Stimulated activated CD8-positive, alpha-beta memory T cell treated with anti-CD3 and anti-CD28 coated beads, Interleukin-15, amount 100 ng/mL, for 48 hours (primary cell): ENCODE measurements at places on chromosomes 5 and 9.

DNA sequence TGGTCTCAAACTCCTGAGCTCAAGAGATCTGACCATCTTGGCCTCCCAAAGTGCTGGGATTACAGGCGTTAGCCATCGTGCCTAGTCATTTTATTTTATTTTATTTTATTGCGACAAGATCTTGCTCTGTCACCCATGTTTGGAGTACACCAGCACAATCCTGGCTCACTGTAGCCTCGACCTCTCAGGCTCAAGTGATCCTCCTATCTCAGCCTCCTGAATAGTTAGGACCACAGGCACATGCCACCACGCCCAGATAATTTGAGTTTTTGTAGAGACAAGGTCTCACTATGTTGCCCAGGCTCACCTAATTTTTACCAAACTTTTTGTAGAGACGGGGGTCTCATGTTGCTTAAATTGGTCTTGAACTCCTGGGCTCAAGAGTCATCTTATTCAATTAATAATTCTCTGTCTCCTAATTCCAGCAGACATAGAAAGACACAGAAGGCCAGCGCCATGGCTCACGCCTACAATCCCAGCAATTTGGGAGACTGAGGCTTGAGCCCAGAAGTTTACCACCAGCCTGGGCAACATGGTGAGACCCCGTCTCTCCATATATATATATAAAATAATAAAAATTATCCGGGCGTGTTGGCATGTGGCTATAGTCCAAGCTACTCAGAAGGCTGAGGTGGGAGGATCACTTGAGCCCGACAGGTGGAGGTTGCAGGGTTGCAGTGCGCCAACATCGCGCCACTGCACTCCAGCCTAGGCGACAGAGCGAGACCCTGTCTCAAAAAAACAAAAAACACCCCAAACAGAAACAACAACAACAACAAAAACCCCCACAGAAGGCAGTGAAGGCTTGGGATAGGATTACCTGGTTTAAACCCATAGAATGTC, 1.0 kb upstream of the UBAP1 start:
- DNase-seq: no peak

GRCh38 chr5:106363578-106363977, 1307.2 kb downstream of the EFNA5 start:
- DNase-seq: no peak

DNA sequence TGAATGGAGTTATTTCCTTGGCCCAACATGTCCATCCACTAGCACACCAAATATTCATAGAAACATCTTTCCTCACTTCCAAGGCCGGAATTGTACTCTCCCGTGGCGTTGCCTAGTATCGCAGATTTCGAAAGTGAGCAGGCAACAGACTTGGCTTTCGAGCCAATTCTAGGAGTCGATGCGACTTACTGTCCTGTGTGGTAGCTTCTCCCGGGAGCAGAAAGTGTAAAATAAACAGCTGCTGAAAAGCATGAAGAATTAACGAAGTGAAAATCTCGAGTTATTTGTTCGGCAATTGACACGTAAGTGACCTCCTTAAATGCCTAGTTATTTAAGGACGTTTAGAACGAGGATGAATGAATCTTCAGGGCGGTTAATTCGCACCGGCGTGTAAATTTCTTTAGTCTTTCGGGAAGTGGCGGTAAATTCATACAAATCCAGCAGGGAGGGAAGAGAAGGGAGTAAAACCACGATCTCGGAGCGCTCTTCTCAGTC, 449 bp upstream of the PCSK5 start:
- DNase-seq: no peak

DNA sequence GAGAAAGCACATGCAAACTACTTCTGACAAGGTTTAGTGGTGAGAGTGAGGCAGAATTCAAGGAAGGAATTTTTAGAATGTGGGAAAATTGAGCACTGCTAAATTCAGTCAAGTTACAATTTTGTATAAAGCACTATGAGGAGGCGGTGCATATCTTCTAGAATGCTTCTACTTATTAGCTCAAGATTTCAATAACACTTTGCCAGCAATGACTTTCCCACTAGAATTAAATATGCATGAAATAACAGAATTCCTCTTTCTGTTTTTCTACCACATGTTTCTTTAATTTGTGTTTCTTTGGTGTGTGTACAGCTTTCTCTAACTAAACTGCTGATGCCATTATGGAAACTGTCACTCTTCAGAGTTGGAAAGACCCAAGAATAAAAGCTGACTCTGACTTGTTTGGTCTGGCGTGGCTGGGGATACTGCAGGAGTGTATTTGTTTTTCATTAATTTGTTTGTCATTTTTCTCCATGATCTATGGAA, 163.5 kb downstream of the ARSB start:
- DNase-seq: no peak

GRCh38 chr5:146390469-146390868, 51.8 kb downstream of the POU4F3 start:
- DNase-seq: no peak
